ENCODE measurements at places on chromosomes 1 and 21. TPM values are rescaled to one million over a fixed set of nuclear protein-coding genes. Genes with fewer than 3 reads are reported as not detected.

DNA sequence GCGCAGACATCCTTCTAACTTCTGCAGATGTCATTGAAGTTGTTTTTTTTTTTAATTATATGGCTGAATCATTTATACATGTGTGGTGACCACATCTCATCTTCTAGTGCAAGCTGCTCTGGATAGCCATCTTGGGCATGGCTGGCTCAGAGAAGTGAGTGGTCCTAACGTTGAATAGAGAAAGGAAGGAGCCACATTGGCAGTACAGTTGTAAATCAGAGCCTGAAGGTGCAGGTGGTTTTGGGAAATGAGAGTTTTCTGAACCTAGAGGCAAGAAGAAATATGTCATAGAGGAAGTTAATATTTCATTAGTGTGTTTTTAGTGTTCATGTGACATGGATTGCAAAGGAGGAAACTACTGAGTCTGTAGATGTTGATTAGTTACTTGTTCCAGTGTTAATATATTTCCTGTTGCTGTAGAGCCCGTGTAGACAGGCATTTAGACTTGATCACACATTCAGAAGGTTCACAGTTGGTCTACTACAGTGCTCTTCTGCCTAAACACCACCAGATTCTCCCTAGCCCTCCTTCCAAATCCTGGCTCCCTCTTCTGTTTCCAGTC is 163.7 kb downstream of the ROR1 start:
- DNase-seq = no peak

DNA sequence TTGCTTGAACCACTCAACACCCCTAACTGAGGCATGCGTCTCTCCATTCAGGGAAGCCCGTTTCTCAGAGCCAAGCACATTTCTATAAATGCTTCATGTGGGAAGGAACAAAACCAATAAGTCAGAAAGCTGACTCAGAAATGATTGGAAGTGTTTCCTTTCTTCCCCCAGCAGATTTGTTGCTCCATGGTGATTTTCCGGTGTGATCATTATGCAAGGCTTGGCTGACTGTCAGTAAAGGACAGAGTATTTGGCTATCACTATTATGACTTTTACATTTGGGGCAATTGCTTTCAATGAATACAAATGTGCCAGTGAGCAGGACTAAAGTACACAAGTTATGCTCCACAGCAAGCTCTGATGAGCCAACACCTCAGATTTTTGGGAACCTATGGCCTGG is 53.3 kb upstream of the ZC3H11B start:
- DNase-seq = no peak

MYBPHL gene
- total RNA-seq = 0.20 TPM

BGLAP gene
- 3.0 TPM for total RNA-seq

Data from mucosa of gallbladder (tissue), 1 donor.